GM12891 (cell line): ENCODE measurements at places on chromosomes 5 and 9.

DNA sequence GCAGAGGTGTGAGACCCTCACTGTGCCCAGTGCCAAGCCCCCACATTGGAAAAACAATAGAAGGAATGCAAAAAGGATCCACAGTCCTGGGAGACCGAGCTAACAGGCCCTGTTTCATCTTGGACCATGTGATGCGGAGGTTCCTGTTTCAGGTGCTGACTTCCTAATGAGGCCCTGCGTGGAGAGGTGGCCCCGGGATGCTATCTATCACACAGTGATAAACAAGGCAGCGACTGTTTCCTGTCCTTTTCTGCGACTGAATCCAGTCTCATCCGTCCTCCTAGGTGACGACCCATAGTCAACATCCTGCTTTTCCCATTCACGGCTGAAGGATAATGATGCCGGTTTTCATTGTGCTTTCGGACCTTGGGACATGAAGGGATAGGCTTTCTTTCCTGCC, 56.4 kb upstream of the BOD1 start:
- no peak for DNase-seq

- DNase-seq = no peak
These were observed 5.0 kb upstream of the RNF44 start for GRCh38 chr5:176542135-176542595.

GRCh38 chr5:158744680-158745079, 355.0 kb downstream of the EBF1 start:
- no peak for DNase-seq

DNA sequence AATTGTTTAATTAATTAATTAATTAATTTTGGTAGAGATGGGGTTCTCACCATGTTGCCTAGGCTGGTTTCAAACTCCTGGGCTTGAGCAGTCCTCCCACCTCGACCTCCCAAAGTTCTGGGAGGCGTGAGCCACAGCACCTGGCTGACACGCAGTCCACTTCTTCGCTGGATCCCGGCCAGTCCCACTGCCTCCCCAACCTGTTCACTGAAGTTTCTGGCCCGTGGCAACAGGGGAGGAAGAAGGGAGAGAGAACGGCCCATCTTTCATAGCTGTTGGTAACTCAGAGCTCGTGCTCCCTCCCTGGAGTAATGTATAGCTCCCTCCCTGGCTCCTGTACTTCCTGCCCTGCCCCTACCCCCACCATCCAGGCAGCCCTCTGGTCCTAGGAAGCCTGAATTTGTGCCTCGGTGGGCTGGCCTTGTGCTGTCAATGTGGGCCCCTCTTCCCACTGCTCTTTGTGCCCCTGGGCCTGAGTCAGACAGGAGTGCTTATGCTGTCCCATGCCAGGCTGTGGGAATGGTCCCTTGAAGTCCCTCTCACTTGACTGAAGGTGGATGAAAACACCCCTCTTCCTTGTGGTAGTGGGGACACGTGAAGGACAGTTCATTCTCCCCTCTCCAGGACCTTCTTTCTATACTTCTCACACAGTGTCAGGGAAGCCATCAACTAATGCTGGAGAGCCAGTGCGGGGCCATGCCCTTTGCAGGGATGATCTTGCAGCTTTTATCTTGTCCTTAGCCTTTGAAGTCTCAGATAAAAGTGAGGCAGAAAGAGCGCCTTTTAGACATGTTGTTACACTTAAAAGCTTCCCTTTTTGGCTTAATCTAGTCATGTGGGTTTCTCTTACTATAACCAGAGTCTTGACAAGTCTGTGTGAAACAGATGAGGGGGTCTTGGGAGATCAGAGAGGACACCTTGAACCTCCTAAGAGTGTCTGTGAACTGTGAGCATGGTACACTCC, 38.1 kb downstream of the ANGPTL2 start:
- DNase-seq = no peak

DNA sequence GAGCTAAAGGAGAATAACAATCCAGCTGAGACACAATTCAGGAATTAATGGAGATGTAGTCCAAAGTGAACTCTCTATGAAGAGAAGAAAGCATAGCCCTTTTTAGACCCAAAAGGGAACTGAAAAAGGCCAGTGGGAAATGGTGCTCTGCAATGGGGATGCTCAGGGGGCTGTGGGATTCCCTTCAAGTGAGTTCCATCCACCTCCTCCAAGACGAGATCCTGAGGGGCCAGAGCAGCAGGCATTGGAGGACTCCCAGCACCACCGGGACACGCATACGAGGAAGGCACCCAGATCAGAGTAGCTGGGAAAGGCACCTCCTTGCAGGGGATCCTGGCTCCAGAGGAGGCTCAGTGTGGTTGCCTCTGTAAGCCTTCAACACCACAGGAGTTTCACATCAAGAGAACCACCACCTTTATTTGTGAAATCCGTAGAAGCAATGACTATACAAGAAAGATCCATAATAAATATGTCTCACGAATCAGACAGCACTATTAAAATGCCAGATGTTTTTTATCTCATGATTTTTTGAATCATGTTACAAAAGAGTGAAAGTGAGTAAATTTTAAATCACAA, 288.2 kb downstream of the MED10 start:
- no peak for DNase-seq

- no peak for DNase-seq
These were observed 127.1 kb downstream of the KIF4B start for GRCh38 chr5:155140646-155141045.

DNA sequence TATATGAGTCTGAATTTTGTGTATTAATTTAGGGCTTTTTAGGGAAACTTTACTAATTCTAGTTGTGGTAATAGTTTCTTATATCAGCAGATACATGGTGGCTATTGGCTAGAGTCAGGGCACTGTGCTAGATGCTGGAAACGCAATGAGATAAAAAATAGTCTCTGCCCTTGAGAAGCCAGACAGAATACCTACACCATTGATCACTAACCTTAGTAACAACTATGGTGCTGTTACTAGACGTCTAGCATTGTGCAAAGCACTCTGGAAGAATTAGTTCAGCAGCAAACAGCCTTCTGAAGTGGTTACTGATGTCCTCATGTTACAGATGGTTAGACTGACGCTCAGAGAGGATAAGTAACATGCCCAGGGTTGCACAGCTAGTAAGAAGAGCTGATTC, 61.8 kb downstream of the GDA start:
- no peak for DNase-seq

GRCh38 chr5:36438765-36439561, 137.3 kb upstream of the RANBP3L start:
- DNase-seq = no peak

GRCh38 chr5:86896916-86897315, 279.2 kb downstream of the COX7C start:
- DNase-seq = no peak

GRCh38 chr5:146791471-146791870, 87.1 kb downstream of the PPP2R2B start:
- DNase-seq = no peak

DNA sequence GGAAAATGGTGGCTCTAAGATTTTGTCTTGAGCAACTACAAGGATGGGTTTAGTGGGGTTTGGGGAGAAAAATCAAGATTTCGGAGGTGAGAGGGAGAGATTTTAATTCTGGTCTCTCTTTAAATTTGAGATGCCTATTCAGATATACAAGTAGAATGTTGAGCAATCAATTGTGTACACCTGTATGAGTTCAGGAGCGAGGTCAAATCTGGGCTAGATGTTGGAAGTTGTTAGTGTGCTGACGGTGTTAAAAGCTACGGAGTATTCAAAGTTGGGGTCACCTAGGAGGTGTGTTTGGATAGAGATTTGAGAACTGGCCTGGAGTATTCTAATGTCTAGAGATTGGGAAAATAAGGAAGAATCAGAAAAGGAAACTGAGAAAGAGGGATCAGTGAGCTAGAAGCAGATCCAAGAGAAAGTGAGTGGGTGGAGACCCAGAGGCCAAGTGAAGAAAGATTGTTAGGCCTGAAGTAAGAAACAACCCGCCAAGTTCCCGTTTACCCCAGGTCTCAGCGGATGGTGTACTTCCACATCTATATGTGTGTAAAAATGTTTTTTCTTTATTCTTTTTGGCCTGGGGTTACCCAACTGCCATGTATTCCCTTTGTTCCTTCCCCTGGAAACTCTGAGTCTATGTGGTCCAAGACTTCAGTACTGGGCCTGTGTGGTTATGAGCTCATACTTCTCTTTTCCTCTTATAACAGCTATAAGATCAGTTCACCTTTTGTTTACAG, 11.9 kb upstream of the ARHGAP26 start:
- DNase-seq = no peak

DNA sequence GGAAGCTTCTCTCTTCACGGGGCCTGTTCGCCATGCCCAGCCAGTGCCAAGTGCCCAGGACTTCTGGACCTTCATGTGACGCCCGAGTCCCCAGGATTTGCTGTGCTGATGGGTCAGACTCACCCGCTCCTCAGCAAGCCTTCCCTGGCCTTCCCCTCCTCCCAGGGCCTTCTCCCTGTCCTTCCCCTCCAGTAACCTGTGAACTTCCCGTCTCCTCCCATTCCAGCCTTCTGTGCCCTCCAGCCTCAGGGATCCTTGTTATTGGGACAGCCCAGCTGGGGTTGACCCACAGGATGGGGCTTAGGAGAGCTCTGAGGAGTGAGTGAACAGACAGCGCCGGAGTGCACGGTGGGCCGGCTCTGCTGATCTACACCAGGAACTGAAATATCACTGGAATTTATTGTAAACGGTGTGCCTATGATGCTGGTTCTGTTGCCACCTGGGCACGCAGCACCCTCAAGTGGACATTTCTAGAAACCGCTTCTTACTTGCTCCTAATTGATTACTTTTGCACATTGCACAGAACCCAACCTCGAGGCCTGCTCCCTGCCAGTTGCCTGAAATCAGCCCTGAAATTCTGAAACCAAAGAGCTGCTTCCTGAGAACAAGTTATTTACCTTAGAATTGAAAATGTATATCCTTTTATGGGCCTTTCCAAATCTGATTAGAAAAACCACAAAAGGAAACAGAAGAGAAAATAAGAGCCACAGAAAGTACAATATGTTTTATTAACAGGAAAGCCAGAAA, 1.5 kb downstream of the SPAAR start:
- DNase-seq = no peak

- no peak for DNase-seq
These were observed 601 bp downstream of the ERGIC1 start for GRCh38 chr5:172834415-172835289.

DNA sequence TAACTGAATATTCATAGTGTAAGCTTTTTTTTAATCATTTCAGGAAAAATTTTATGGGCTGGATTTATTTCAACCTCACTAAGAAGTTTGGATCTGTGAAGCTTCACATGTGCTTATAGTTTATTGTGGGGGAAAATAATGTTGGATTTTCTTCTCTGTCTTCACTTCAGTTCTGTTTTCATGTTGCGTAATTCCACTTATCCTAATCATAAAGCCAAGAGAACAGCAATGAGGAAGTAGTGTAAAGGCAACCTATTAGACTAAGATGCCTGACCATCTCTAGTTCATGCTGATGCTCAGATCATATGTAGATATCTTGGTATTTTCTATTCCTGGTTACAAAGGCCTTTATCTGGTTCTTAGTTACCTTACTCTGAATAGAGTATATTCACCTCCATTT, 50.0 kb downstream of the CD180 start:
- no peak for DNase-seq

- no peak for DNase-seq
These were observed 16.2 kb downstream of the KCNMB1 start for GRCh38 chr5:170372971-170373370.

DNA sequence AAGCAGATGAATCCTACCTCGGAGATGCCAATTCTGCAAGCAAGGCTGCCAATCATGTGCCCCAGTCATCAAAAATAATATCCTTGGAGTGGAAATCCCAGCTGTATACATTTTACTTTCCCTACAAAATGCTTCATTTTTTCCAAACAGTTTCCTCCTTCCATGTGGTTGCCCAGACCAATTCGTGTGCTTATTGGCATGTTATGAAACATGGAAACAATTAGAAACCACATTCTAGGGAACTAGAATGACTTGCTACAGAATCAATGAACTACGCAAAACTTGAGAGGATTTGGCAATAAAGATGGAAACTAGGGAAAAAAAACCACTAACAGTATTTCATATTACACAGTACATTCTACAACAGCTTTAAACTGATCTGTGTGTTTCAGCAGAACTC, 584.5 kb upstream of the DMAC1 start:
- DNase-seq = no peak

DNA sequence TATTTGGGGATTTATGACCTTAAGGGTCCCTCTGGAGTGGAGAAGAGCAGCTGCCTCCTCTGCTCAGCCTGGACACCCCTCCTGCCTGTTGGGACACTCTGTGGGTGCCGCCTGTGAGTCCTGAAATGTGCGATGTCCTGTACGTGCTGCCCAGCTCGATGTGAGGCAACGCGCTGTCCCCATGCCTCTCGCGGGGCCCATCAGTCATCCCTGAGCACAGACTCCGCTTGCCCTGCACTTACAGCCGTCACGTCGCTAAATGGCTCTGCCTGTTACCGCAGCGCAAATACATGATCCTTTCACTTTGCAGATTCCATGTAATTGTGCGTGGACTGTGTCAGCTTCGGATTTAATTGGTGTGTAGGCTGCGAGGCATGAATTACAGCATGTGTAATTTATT, 27.1 kb downstream of the IRX4 start:
- no peak for DNase-seq

DNA sequence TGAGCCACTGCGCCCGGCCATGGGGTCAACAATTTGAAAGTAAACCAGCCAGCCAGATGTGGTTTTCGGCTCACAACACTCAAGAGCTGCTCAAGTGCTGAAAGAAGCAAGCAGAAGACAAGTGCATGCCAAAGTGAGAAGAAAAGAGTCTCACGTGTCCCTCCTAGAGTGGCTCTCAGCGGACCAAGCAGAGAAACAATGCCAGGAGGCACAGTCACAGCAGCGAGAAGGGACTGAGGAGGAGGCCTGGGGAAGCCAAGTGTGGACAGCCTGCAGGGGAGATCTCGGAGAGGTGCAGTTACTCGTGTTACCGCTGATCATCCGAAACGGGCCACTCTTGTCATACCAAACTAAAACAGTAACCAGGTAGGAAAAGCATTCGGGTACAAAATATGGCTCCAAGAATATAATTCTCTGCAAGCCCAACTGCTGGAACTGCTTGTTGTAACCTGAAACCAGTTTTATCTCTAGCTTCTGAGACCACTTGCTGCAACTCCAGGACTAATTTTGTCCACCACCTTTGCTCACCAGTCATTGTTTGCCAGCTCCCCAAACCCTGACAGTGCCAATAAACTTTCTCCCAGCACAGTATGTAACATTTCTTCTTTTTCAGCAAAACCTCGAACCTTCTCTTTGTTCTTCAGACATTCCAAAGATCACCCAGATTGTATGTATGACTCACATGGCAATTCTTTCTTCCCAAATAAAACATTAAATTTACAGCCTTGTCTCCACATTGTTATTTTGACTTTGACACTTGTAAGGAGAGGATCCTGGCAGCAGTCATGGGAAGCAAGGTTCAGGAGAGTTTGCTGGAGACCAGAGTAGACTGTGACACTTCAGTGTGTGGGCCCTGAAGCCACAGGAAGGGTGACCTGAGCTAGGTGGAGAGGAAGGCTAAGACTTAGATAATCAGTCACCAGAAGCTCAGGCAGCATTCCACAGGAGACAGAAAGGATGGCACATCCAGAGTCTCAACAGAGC, 6.3 kb downstream of the SLC35D2 start:
- DNase-seq = no peak
